ENCODE measurements at places on chromosomes 3 and 15.

DNA sequence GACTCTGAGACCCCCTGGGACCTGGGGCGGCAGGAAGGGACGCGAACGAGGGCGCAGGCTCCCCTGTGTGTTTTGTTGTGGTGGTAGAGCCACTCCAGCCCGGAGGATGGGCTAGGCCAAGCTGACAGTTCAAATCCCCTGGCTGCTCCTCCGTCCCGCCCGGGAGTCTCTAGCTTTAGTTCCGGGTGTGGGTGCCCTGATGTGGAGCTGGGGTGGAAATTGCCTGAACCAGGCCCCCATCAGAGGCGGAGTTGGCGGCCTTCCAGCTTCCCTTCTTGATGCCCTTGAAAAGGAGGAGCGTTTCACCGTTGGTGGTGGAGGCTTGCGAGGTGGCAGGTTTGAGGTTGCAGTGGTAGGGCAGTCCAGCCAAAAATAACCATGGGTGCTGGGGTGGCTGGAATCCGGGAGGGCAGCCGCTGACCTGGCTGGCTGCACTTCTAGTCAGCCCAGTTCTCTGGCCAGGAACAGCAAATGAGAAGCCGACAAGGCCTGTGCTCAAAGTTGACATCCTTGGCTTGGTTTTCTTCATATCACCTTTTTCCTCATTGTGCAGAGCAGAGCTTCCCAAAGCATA is 817 bp downstream of the CLK3 start:
- peak; percentile 75 for DNase-seq

DNA sequence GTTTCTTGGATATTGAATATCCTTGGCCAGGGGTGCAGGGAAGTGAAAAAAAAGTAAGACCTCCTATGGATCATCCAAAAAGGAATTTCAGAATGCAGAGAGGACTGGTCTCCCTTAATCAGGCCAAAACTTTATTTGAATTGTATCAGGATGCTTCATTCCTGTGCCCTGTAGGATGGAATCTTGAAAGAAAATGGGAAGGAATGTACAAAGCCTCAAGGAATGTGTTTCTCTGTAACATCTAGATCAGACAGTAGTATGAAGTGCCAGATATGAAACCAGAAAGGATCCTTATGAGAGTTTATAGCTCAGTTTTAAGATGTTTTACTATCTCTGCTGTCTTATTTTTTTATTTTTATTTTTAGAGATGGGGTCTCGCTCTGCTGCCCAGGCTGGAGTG is 6.5 kb upstream of the GSK3B start:
- DNase-seq: no peak

DNA sequence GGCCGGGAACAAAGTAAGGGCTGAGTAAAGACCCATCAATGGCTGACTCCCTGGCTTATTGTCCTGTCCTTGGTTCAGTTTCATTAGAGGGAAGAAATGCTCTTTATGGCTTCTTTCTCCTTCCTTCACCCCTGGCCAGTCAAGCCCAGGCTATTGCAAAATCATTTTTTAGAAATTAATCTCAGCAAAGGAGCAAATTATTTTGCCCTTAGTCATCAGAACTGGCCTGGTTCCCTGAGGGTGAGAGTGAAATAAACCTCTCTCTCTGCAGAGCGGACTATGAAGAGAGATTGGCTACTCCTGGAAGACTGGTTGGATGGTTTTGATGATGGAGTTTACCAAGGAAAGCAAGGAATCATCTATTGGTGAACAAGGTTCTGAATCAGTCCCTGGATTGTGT is 52.7 kb upstream of the OXTR start:
- no peak for DNase-seq

DNA sequence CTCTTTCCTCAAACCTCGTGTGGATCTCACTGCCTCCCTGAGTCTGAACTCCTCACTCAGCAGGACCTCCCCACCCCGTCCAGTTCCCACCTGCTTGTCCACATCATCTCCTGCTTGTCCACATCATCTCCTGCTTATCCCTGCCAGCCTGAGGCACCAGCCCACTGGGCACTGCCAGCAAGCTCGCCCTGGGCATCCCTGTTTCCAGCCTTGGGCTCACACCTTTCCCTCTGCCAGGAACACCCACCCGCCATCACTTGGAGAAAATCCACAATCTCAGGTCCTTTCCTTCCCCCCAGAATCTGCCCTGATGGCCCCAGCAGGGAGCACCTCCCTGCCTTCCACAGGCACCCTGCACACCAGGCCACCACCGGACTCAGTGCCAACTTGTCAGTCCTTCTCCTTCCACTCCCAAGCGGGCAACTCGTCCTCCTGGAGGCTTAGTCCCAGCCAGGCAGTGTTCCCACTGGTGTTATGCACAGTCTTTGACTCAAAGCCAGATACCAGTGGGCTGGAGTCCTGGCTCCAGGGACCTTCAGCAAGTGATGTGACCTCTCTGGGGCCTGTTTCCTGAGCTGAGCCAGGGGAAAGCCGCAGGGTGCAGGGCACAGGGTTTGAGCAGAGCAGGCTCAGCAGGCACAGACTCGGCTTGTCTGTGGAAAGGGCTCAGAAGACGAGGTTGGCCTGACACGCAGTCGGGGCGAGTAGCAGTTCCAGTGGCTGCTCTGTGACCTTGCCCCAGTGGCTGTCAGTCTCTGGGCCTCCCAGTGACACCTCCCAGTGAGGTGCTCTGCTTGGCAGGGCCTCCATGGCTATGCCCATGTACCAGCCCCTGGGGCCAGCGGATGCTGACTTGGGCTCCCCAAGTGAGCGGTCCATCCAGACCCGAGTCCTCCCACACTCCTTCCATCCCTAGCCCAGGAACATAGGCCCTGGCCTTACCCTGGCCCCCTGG is 9.5 kb upstream of the MESP2 start:
- no peak for DNase-seq

- no peak for DNase-seq
These were observed 224.4 kb upstream of the ICE2 start for GRCh38 chr15:60703207-60703933.

GRCh38 chr3:50293079-50293801 is 1.0 kb upstream of the IFRD2 start:
- DNase-seq: no peak

GRCh38 chr3:57919987-57920386 is 88.2 kb upstream of the FLNB start:
- no peak for DNase-seq

DNA sequence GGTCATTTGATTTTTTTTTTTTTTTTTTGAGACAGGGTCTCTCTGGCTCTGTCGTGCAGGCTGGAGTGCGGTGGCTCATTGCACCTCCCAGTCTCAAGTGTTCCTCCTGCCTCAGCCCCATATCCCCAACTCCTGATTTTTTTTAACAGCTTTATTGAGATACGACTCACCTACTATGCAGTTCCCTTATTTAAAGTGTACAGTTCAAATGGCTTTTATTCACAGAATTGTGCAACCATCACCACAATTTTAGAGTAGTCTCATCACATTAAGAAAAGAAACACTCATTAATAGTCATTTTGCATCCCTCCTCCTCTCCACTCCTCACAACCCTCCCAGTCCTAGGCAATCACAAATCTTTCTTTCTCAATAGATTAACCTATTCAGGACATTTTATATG is 1.9 kb upstream of the TRA2B start:
- DNase-seq: no peak

- peak; percentile 89 for DNase-seq
These were observed 228.0 kb downstream of the UACA start for GRCh38 chr15:70535071-70535954.

GRCh38 chr3:141271279-141272030 is 39.8 kb downstream of the PXYLP1 start:
- DNase-seq: no peak

GRCh38 chr3:127678315-127678599 is 5.5 kb downstream of the ABTB1 start:
- no peak for DNase-seq

DNA sequence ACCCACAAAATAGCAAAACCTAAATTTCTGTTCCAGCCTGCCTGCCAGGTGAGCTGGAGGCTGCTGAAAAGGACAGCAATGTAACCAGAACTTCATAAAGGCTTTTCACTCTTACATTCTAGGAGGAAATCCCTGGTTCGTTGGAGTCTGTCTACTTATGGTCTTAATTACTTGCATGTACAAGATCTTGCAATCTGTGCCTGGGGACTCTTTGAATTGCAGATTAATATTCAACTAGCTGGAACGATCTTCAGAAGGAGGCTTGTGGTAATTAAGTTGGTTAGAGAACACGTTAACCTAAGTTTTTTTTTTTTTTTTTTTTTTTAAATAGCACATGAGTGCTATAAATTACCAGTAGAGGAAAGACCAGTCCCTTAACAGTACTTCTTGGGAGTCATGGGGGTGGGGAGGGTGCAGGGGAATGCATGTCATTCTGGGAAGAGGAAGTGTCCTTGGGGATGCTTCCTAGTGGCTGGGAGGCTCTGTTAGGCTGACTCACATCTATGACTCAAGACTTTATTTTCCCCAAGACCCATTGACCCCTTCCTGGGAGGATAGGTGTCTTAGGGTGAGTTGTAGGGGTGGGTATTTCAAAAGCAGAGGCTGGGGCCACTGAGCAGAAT is 139.8 kb downstream of the RAB11A start:
- DNase-seq: no peak

GRCh38 chr3:107907996-107908395 is 182.8 kb downstream of the CD47 start:
- no peak for DNase-seq

DNA sequence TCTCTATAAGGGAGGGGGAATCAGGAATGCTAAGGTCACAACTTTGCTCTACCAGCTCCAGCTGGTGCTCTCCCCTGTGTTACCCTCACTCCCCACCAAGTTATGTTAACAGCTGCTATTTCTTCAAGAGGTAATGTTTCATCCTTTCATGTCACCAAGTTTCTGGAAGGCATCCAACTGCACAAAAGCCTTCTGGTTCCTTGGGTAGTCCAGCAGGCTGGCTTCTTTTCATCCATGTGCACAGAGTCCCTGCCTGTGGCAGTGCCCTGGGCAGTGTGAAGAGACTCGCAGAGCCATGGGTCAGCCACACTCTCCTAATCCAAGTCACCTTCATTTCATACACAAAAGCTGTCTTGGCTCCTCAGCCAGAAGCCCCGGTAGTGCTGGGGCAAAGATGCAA is 737.5 kb upstream of the LMCD1 start:
- DNase-seq: no peak

DNA sequence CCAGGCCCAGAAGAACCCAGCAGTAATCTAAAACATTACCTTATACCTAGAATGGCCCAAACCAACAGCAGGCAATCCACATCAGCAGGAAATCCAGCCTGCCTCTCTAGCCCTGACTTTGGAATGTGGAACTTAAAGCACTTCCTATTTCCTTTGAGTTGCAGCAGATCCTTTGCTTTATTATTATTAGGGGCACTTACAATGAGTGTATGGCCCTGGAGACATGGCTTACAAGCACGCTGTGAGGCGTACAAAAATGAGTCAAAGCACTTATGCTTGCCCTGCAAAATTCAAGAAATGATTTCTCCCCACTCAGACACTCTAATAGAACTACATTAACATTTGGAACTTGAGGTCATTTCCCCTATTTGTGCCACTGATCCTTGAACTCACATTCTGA is 9.5 kb upstream of the KNSTRN start:
- DNase-seq: no peak
